ENCODE measurements at places on chromosomes 2 and 18.

DNA sequence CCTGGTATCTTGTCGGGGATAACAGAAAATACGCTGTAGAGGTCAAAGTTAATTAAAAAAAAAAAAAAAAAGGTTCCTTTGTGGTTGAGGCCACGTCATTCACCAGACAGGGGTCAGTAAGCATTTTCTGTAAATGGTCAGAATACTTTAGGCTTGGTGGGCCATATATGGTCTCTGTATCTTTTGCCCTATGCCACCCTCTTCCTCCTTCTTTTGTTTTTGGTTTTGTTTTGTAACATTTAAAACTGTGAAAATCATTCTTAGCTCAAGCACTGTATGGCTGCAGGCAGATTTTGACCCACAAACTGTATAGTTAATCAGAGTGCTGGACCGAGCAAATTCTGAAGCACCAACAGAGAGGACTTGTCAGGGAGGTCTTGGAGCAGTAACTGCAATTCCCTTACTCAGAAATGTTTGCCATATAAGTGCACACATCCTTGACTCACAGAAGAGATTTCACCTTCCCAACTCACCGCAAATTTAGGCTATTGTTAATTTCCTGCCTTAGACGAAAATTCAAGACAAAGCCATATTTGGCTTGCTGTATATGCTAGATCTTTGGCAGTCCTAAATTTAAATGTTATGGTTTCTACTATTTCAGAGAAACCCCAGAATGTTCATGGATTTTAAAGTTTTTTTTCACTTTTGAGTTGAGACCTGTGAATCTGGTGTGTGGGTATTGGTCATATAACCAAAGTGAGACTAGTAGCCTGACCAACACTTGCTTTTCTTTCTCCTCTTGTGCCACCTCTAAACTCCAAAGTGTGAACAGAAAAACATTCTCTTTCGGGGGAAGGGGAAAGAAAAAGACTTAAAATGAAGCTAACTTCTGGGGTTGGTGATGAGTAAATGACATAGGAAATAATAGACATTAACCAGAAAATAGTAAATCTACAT is 65.4 kb downstream of the DOCK10 start:
- DNase-seq, result no peak

GRCh38 chr18:25457601-25458000 is 105.6 kb upstream of the ZNF521 start:
- DNase-seq, result no peak

DNA sequence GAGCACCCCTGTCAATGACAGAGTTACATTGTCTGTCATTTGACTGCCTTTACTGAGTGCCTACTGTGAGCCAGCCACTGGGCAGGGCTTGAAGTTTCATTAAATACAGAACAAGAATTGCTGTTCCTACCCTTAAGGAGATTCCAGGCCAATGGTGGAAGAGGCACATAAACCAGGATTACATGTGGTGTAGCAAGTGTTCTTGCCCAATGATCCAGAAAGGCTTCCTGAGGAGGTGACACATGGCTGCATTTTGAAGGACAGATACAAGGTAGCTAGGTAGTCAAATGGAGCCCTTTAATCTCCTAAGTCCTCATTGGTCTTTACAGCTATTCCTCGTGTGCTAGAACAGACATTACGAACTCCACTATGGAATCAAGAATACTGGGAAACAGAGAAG is 312.7 kb downstream of the ETAA1 start:
- no peak for DNase-seq

GRCh38 chr2:48364100-48364499 is 165.9 kb upstream of the STON1 start:
- DNase-seq, result no peak

DNA sequence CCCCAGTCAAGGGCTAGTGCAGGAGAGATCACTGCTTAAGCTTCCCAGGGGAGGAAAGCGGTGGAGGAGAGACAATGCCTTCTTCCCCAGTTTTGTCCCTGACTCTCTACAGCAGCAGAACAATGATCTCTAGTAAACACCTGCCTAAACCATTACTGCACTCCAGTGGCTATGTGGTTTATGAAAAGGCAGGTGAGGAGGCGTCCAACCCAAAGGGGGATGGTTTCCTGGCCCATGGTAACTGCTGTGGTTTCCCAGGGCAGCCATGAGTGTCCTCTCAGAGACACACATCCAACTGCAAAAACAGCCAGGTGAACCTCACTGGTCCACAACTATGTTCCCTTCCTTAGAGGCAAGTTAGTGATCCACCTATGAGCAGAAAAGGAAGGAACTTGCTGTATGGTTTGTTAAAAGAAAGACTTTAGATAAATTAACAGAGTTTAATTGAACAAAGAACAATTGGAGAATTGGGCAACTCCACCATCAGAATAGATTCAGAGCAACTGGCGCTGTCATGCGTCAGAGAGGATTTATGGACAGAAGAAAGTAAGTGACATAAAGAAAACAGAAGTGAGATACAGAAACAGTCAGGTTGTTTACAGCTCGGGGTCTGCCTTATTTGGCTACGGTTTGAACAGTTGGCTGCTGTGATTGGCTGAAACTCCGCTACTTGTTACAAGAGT is 4.8 kb upstream of the TTC39C start:
- DNase-seq, result no peak

All from midbrain (tissue), 1 donor.